ENCODE measurements at places on chromosomes 5 and 9. TPM values are rescaled to one million over a fixed set of nuclear protein-coding genes. Genes with fewer than 3 reads are reported as not detected.

PCDHGB5 gene
- total RNA-seq: 2.5 TPM

HSPB3 gene
- total RNA-seq: not detected

PCDHGA10 gene
- 0.01 TPM for total RNA-seq

TLX3 gene
- total RNA-seq: not detected

IFNE gene
- total RNA-seq: 2.3 TPM

TMEM174 gene
- not detected for total RNA-seq

ENDOG gene
- 27.0 TPM for total RNA-seq

SH3RF2 gene
- total RNA-seq: 3.0 TPM

URM1 gene
- total RNA-seq: 87.1 TPM

SLC6A3 gene
- total RNA-seq: 0.07 TPM

CHSY3 gene
- total RNA-seq: 0.10 TPM

DRD1 gene
- total RNA-seq: 1.4 TPM

BHMT2 gene
- total RNA-seq: not detected

FSTL4 gene
- 4.0 TPM for total RNA-seq

CREBRF gene
- total RNA-seq: 1.6 TPM

SPATA31A3 gene
- not detected for total RNA-seq

SPINK5 gene
- not detected for total RNA-seq

LECT2 gene
- not detected for total RNA-seq

PCDHB3 gene
- total RNA-seq: 0.02 TPM

CRHBP gene
- 0.24 TPM for total RNA-seq

HMMR gene
- 26.7 TPM for total RNA-seq

GARIN3 gene
- not detected for total RNA-seq

NR6A1 gene
- 1.7 TPM for total RNA-seq

FOXE1 gene
- 4.2 TPM for total RNA-seq

GADD45G gene
- 0.33 TPM for total RNA-seq
